ENCODE measurements at places on chromosomes 1 and 21. TPM values are rescaled to one million over a fixed set of nuclear protein-coding genes. Genes with fewer than 3 reads are reported as not detected.

The S100A9 gene
- total RNA-seq, result not detected

- no peak for DNase-seq
These were observed 66.8 kb downstream of the TTC3 start for GRCh38 chr21:37139902-37140301.

The TNFSF4 gene
- 2.3 TPM for total RNA-seq

The TRNP1 gene
- total RNA-seq, result 0.19 TPM

DNA sequence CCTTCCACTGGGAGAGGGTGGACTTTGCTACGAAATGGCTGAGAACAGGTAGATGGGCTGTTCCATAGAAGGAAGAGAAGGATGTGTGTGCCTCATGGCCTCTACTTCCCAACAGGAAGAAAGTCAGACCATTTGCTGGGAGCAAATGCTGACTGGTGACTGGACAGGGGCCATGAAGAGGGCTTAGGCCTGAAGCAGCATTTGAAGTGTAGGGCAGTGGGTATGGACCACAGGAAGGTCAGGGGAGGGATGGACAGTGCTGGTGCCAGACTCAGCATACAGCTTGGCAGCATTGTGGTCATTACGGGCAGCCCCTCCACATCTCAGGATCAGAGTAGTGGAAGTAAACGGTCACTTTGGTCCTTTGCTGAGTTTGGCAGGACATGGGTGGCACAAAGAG, 275.7 kb downstream of the MATN1 start:
- DNase-seq, result no peak

- DNase-seq, result no peak
These were observed 16.8 kb upstream of the STMN1 start for GRCh38 chr1:25922971-25923552.

The TMEM81 gene
- 2.3 TPM for total RNA-seq

The LMOD1 gene
- total RNA-seq, result not detected

The LCE1A gene
- not detected for total RNA-seq

The CPLANE2 gene
- 8.8 TPM for total RNA-seq

The LRRC8B gene
- 17.1 TPM for total RNA-seq

The IL20 gene
- not detected for total RNA-seq

GRCh38 chr1:113760102-113761080, 1.1 kb upstream of the PHTF1 start:
- DNase-seq, result no peak

- no peak for DNase-seq
These were observed 256.8 kb upstream of the C1orf105 start for GRCh38 chr1:172163498-172164215.

The NTMT2 gene
- not detected for total RNA-seq

- no peak for DNase-seq
These were observed 111.8 kb upstream of the JUN start for GRCh38 chr1:58895559-58896145.

GRCh38 chr1:246221485-246222255, 285.4 kb downstream of the SMYD3 start:
- DNase-seq, result no peak

- no peak for DNase-seq
These were observed 252.2 kb downstream of the RPS6KC1 start for GRCh38 chr1:213303286-213303685.

The KRTAP21-2 gene
- total RNA-seq, result not detected

- no peak for DNase-seq
These were observed 17.5 kb downstream of the BACH1 start for GRCh38 chr21:29316029-29316742.

DNA sequence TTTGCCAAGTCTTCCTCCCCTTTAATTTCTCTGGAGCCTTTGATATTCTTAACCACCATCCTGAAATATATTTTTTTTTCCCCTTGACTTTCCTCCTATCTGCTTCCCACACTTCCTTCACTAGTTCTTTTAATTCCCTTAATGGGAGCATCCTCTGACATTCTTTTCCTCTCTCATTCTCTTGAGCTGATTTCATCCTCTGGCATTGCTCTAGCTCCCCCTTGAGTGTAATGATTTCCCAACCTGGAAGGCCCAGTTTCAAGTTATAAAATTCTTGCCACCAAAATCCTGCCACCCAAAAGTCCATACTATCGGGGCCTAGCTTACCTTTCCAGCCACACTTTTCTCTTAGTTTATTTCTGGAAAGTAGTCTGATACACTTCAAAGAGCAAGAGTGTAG, 39.5 kb upstream of the UBE2U start:
- no peak for DNase-seq

DNA sequence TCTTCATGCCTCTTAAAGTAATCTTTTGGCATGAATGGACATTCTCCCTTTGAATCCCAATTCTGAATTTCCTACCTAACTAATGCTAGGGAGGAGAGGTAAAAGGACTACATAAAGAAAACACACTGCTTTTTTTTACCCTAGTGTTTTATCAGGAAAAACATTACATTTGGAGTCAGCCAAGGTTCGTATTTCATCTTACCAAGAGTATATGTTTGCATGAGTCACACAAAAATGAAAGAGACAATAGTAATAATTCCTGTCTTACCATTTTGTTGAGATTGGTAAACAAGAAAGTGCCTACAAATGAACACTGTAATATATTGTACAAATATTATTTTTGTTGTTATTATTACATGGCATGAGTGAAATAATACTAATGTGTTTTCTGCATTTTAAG, 112.9 kb upstream of the WARS2 start:
- no peak for DNase-seq

The COX20 gene
- 27.8 TPM for total RNA-seq

DNA sequence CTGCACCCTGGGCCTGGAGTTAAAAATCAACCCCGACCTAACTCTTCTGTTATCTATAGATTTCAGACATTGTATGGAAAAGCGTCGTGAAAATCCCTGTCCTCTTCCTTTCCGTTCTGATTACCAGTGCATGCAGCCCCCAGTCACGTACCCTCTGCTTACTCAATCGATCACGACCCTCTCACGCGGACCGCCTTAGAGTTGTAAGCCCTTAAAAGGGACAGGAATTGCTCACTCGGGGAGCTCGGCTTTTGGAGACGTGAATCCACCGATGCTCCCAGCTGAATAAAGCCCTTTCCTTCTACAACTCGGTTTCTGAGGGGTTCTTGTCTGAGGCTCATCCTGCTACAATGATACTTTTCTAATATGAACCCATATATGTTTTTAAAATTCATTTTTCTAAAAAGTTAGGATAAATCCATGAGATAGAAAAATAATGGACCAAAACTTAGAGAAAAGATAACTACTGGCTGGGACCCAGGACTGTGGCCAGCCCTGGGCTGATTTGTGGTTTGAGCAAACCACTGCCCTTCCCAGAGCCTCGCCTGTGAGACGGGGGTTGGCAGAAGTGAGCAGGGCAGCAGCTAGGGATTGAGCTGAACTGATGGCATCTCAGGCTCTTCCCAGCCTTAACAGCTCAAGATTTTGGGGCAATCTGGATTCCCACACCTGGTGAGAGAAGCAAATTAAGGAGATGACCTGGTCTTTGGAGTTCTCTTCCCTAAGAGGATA, 5.0 kb downstream of the UQCRHL start:
- DNase-seq, result no peak

GRCh38 chr1:181139631-181140061, 51.1 kb downstream of the IER5 start:
- no peak for DNase-seq

The NBPF19 gene
- total RNA-seq, result 97.2 TPM

DNA sequence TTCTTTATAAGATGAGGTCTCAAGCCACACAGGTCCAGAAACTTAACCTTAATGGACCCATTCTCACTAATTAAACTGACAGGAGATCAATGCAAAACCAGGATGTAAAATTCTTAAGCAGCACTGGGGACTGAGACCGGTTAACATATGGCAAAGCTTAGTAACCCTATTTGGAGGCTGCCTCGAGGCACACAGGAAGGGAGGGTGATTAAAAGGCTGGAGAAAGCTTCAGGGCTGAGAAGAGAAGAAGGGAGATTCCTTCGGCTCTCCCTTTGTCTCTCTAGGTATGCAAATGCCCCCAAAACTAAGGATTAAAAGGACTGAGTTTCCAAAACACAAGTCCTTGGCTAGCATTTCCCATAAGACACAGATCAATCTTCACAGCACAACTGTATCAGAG, 120.8 kb upstream of the DSCAM start:
- no peak for DNase-seq

The LCE1C gene
- total RNA-seq, result not detected

DNA sequence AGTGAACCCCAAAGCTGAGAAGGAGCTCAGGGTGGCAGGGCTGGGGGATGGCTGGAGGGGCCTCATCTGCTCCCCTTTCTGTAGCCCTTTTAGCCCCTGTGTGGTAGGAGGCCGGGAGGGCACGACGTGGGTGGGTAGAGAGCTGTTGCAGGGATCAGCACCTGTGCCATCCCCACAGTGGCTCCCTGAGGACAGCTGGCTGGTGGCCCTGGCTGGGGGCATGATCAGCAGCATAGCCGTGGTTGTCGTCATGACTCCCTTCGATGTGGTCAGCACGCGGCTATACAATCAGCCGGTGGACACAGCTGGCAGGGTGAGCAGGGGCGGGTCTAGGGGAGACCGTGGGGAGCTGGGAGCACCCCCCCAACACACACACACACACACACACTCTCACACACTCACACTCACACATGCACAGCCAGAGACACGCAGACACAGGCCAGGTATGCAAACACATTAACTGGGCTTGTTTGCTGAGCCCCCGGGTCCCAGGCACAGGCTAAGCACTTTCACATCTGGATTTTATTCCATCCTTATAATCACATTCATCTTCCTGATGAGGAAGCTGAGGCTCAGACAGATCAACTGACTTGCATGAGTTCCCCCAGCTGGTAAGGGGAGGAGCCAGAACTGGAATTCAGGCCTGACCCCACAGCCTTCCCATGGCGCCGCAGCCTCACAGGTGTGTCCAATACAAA, 2.5 kb downstream of the SLC25A34 start:
- DNase-seq, result no peak

DNA sequence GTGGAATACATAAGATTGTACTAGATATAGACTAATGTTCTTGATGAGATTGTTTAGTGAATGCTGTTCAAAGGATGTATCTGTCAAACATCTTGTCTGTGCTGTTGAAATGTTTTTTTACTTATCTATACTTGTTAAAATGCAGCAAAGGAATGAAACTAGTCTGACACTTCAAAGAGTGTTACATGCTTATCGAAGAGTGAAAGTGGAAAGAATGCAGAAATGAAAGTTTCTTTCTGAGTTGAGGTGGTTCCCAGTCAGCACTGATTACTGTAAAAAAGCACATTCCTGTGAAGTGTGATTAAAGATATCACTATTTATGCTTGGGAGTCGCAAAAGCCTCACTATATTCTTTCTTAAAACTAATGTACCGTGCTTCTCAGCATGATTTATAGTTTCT, 1225.2 kb downstream of the NCAM2 start:
- no peak for DNase-seq

DNA sequence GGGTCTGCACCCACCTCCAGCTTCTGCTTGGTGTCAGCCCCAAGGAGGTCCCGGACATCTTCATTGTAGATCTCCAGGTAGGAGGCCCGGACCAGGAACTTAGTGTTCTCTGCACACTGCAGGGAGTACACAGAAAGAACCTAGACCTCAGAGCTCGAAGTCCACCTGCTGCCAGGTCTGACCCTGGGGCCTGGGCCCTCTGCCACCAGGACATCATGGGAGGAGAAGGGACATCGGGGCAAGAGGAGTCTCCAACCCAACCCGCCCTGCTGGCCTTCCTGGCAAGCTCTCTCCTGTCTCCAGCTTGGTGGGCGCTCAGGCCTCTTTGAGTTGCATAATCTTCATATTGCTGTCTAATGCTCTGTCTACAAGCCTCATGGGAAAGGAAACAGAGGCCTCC, 4.4 kb downstream of the KIF17 start:
- no peak for DNase-seq

The KCNE1 gene
- 0.27 TPM for total RNA-seq

- DNase-seq, result no peak
These were observed 56.1 kb downstream of the MEF2D start for GRCh38 chr1:156444407-156445001.

GRCh38 chr1:59057796-59058195, 239.1 kb upstream of the FGGY start:
- DNase-seq, result no peak

DNA sequence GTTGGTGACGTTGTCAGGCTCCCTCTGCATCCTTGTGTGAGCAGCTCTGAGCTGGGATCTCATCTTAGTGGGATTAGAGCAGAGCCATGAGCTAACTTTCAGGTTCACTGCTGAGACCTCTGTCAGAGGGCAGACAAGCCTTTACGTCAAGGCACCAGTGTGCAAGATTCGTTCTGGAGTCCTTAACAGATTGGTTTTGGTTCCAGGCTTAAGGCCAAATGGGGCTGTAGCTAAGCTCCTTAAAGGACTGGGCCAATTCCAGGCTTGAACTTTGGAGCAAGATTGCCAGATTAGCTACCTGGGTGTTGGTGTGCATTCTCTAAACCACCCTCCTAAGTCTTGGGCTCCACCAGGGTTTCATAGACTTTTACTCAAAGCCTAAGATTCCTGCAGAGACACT, 52.6 kb upstream of the PDC start:
- DNase-seq, result no peak

The CCDC185 gene
- total RNA-seq, result not detected

The DVL1 gene
- 44.8 TPM for total RNA-seq

All from naive thymus-derived CD4-positive, alpha-beta T cell (primary cell).